ENCODE measurements at places on chromosomes 16 and 17.
A peak's percentile ranks its signal among the peaks of the same experiment; 100 is the strongest.

GRCh38 chr16:69150146-69150865 is 17.9 kb downstream of the UTP4 start:
- DNase-seq = peak; percentile 89

GRCh38 chr16:11570806-11571205 is 15.9 kb downstream of the LITAF start:
- no peak for DNase-seq

DNA sequence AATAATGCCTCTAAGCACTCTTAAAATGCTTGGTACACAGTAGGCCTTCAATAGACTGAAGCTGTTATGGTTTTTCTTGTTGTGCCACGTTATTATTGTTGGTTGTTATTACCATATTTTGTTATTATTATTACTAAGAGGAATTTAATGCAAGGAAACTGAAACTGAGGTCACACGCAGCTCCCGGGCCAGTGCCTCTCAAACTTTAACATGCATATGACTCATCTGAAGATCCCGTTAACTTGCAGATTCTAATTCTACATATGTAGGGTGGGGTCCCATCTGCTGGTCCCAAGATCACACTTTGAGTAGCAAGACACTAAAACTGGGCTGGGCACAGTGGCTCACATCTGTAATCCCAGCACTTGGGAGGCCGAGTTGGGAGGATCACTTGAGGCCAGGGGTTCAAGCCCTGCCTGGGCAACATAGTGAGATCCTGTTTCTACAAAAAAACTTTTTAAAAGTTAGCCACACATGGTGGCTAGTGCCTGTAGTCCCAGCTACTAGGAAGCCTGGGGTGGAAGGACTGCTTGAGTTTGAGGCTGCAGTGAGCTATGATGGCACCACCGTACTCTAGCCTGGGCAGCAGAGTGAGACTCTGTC is 888 bp downstream of the ACSM5 start:
- no peak for DNase-seq

DNA sequence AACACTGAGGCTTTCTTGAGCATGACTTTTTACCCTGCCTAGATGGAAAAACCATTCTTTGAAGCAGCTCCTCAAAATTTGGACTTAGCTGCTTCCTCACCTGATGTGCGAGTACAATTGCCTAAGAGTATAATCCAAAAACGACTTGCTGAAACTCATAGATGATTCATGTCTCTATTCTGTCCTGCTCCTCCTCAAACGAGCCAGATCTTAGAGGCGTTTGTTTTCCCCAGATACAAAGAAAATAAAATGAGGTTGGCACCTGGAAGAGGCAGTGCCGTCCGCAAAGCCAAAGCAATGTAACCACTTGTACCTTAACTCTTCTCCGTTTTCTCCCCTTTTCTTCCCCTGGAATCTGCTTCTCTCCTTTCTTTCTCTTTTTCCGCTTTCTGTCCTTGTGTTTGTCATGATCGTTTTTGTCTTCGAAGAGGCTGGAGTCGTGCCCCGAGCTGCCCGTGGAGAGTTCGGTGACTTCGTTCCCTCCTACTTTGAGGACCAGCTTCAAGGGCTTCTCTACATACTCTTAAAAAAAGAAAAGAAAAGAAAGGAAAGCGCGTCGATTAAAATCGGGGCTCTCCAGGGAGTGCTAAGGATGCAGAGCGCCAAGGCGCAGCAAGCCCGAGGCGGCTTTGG is 895 bp downstream of the BRD7 start:
- DNase-seq = no peak

- DNase-seq = no peak
Observed at GRCh38 chr17:9956474-9957131, 51.5 kb upstream of the RCVRN start.

- DNase-seq = no peak
Observed at GRCh38 chr17:57006040-57006439, 28.1 kb downstream of the SCPEP1 start.

- no peak for DNase-seq
Observed at GRCh38 chr17:66564992-66565465, 262.6 kb downstream of the PRKCA start.

DNA sequence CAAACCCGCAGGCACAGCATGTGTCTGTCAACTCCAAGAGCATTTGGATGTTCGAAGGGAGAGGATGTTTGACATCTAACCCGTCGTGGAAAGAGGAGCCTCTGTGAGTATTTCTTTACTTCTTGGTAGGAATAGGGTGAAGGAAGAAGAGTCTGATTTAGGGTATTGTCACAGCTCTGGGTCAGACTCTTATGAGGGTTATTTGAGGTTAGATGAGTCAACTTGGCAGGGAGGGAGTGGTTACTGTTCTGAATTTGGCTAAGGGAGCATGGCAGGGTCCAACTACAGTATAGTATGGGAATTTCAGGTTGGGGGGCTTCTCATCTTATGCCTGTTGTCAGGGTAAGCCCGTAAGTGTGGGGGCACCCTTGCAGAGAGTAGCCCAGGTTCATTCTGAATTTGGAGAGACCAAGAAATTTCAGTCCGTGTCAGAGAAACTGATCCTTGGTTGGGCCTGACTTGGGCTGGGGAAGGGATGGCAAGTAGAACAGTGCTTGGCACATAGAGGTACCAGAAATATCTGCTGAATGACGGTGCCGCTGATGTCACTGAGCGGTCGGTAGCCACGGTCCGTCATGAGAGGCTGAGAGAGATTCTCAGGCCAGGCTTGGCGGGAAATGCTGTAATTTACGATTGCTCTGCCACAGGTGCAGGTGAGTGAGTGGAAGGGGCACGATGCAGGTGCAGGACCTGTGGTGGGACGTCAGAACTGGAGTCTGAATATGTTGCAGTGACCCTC is 43.2 kb downstream of the MYH3 start:
- DNase-seq = no peak

DNA sequence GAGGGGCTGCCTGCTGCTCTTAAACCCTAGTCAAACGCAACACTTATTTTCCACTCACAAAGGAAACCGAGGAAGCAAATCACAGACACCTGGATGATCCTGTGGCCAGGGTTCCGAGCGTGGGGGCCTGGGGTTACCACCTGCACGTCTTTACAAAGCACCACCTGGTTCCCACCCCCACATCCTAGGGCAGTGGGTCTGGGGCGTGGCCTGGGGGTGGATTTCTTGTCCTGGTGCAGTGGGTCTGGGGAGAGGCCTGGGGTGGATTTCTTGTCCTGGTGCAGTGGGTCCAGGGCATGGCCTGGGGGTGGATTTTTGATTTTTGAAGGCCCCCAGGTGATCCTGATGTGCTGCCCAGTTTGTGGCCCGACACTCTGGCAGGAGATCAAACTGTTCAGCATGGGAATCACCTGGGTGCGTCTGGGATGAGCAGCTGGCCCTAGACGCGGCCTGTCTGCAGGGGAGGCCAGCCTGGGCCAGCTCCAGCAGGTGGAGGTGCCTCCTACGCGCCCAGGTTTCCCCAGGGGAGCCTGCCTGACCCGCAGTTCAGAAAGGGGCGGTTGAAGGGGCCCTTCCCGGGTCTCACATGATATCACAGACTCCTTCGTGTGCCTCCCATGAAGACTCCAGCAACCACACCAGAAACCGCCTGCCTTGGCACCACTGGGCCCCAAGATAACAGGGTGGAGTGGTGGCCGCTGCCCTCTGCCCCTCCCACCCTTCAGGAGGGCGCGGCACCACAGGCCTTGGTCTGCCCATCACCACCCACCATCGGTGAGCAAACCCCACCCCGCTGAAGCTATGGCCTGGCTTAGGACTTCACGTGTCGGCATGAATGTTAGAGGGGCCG is 6.3 kb downstream of the HAGH start:
- no peak for DNase-seq

DNA sequence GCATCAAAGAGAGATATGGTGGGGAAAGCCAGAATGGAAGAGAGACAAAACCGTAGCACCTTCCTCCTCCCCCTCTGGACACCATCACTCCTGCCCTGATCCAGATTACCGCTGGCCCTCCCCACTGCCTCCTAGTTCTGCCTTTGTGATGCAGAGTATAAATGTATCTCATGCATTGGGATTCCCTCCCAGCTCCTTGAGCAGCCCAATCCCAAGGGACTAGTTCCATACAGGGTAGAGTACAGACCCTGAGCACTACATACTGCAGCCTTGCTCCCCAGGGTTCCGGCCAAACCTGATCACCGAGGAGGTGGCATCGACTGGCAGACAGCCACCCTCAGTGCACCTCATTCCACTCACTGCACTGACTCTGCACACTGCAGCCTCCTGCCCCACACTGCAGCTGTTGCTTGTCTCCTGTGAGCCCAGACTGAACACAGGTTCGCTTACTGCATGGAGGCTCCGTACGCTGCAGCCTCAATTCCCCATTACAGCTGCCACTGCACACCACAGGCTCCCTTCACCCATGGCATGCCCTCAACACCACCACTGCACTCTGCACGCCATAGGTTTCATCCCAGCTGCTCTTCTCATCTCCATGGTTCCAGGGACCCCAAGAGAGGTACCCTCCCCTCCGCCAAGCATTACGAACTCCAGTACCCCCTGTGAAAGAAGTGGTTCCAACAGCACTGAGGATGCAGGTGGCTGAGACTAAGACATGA is 1.7 kb upstream of the THRA start:
- no peak for DNase-seq

- no peak for DNase-seq
Observed at GRCh38 chr17:36727052-36727451, 125.7 kb downstream of the MRM1 start.

- no peak for DNase-seq
Observed at GRCh38 chr16:75445298-75445697, 12.0 kb upstream of the CFDP1 start.

DNA sequence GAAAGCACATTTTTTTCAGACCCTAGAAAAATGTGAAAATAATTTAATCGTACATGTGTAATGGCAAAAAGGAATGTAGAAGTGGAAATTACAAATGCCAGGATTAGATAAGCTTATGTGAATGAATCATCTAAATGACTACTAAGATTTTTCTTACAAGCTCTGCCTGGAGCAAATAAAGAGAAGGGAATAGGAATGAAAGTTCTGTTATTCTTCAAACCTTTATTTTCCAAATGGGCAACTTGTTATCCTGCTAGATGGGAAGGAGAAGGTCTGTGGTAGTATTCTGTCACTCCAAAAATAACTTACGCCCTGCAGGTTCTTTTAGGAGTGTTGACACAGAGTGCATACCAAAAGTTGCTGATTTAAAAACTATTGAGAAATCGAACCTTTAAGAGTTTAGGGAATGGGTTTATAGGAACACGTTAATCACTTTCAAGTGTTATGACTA is 9.7 kb downstream of the CTCF start:
- DNase-seq = no peak

DNA sequence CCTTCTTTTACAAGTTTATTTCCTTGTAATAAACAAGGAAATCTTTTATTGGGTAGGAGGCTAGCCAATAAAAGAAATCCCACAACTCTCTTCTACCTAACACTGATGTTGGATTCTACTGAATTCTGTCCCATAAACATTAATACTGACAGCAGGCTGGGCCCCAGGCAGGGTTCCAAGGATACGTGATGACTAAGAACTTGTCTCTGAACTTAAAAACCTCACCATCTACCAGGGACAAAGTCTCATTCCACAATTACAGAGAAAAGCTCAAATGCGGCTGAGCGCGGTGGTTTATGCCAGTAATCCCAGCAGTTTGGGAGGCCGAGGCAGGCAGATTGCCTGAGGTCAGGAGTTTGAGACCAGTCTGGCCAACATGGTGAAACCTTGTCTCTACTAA is 64.9 kb downstream of the ARHGAP17 start:
- no peak for DNase-seq

GRCh38 chr17:4135489-4135888 is 7.3 kb downstream of the ZZEF1 start:
- no peak for DNase-seq

DNA sequence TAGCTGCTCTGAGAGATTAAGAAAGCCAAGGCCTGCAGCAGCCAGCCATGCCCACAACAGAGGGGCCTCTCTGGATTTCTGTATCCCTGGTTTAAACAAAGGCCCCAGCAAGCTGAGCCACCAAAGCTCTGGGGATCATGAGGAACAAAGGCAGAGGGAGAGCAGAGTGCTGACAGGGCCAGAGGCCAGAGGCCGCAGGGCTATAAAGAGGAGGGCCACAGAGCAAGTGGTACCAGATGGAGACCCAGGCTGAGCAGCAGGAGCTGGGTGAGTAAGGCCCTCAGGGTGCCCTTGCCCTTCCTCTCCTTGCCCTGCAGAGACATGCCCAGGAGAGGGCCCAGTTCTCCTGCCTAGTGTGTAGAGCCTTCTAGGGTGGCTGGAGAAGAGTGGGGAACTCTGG is at the start of gene CRYBA1:
TSS of gene CRYBA1 (plus strand) at position 232 of the 400 bp plus-strand sequence. CDS start at position 237, 5 bp downstream.
- no peak for DNase-seq

DNA sequence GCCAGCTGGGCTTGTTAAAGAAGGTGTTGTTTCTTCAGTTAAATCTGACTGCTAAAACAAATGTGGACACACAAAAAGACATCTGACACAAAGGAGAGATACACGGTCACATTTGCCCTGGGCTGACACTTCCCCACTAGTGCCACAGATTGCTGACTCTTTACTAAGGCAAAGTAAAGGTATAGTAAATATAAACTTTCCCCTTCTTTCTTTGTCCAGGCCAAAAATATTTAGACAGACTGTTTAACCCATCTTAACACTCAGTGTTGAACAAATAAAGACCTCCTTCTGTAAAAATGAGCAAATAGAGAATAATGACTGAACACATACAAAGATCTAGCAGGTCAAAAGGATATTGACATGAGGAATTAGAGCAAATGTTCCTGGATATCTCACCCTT is 58.4 kb downstream of the SCNN1G start:
- DNase-seq = no peak

DNA sequence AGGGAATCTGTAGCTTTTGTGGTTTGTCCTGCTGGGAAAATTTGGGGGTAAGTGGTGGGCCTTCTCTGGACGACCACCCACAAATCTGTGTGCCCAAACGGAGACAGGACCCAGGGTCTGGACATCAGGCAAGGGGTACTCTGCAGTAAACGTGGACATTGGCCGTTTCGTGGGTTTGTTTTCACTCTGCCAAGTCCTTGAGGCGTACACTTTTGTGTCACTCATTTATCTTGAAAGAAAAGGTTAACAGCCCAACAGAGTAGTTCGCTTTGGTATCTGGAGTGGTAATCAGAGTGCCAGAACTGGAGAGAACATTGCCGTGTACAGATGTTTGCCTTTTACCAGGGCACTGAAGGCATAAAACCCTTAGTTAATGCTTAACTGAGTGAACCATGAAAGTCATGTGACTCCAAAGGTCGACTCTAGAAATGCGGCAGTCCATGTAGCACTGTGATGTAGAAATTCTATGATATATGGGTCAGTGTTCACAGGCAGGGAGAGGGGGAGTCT is 15.4 kb downstream of the NAA60 start:
- DNase-seq = no peak

- DNase-seq = no peak
Observed at GRCh38 chr16:27838536-27839175, 224.9 kb downstream of the GSG1L start.

- no peak for DNase-seq
Observed at GRCh38 chr16:68656751-68657150, 11.6 kb downstream of the CDH3 start.

All from muscle of arm (tissue), 14 donors.